DMS79 treated with DMSO at 0.1 percent for 48 hours (cell line): ENCODE measurements at places on chromosomes 6 and 20.

DNA sequence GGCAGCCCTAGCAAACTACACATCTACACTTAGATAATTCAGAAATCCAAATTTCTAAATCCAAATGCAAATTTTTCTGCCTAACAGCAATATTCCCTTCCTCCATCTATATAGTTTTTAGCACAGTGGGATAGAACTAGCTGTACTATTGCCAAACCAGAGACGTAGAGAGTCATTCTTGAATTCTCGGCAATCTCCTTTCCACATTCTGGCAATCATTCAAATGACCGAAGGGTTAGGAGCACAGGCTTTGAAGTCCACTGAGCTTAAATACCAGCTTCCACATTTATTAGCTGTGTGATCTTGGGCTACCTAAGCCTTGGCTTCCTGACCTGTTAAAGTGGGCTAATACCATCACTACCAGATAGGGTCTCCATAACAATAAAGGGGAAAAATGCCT is 3.1 kb upstream of the RPS12 start:
- no peak for DNase-seq

DNA sequence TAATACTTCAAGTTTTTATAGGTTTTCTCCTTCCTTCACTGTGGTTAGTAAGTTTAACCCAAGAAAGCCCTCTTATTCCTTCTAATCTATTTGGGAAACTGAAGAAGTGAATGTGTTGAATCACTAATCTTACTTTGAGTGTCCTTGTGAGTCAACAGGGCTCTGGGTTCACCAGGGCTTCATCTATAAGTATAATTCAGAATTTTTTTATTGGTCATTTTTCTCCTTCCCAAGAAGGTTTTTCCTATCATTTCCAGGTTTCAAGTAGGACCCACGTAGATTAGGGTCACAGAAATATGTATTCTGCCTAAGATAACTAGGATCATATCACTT is 191.1 kb downstream of the ATXN1 start:
- no peak for DNase-seq

GRCh38 chr20:17248224-17248623 is 21.4 kb downstream of the PCSK2 start:
- no peak for DNase-seq

DNA sequence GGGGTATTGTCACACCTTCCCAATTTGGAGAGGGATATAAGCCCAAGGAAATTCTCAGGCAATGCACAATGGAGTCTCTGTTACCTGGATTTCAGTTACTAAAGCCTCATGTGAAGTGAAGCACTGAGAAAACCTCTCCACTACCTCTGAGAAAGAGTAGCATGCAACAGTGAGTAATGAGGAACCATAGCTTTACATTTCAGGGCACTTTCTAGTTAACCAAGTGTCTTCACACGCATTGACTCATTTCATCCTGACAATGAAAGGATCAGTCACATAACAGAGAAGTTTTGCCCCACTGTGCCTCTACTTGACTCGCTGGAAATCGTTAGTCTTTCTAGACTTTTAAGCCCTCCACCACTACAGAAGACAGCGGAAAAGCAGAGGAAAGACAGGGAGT is 86.2 kb upstream of the ARID1B start:
- no peak for DNase-seq

GRCh38 chr20:17716331-17716730 is 16.6 kb downstream of the BANF2 start:
- DNase-seq: no peak

DNA sequence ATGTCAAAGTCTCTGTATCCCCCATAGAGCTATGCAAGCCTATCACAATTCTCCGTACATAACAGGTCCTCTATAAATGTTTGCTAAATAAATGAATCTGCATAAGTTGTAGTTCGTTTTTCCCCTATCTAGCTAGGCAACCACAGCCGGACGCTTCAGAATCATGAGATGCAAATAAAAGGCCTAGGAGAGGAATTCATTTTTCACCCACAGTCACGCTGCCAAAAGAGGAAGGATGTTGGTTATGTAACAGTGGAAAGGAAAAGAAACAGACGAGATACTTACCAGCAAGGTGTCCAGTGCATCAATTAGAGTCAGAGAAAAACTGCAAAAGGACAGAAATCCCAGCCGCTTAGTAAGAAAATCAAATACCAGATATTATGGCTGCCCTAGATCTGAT is 2.4 kb downstream of the EDEM2 start:
- no peak for DNase-seq

DNA sequence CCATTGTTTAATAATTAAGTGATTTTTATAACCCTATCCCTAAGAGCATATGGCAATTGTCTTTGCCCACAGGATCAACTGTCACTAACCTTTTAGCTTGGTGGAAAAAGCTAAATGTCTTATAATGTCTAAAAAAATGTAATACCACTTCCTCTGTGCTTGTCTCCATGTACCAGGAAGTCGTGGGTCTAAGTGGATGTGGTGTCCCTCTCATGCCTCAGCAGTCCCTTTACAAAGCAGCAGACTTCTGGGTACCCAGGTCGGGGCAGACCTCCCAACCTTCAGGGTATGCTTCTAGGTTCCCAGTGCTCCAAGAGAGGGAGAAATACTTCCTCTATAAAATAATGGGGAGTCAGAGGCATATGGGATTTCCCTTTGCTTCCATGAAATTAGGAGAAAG is 74.7 kb downstream of the ZHX3 start:
- no peak for DNase-seq

DNA sequence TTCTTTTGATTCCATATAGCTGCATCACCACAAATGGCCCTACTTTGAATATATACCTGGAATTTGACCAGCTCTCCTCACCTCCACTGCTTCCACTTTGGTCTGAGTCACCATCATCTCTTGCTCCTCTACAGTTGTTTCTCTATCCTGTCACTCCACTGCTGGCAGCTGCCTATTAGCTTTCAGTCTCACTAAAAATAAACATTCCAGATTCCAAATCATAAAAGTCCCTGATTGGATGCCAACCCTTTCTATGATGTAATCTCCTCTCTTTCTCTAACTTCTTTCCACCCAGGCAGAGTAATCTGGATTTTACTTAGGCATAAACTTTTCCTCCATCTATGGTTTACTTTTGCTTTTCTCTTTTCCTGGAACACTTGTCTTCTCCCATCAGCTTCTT is 49.1 kb downstream of the RFPL4B start:
- DNase-seq: no peak

DNA sequence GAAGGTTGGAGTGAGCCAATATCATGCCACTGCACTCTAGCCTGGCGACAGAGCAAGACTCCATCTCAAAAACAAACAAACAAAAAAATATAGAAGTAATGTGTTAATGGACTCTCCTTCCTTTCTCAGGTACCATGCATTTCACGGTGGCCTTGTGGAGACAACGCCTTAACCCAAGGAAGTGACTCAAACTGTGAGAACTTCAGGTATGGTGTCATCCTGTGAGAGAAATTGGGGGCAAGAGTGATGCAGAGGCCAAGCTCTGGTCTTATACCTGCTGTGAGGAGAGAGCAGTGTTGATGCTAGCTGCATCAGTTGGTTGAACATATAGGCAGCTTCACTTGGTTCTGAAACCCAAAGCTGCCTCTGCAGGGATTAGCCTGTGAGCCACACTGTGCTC is 6.2 kb downstream of the ITCH start:
- DNase-seq: no peak

- DNase-seq: no peak
Measured at GRCh38 chr20:41081276-41081814, 52.7 kb downstream of the TOP1 start.

GRCh38 chr6:155162682-155163081 is 101.1 kb upstream of the CLDN20 start:
- no peak for DNase-seq

- DNase-seq: no peak
Measured at GRCh38 chr20:36856195-36856594, 19.7 kb upstream of the TLDC2 start.

GRCh38 chr6:124968401-124968800 is 6.2 kb downstream of the RNF217 start:
- no peak for DNase-seq

- peak; percentile 35 for DNase-seq
Measured at GRCh38 chr20:10505827-10506226, 70.7 kb downstream of the SLX4IP start.

DNA sequence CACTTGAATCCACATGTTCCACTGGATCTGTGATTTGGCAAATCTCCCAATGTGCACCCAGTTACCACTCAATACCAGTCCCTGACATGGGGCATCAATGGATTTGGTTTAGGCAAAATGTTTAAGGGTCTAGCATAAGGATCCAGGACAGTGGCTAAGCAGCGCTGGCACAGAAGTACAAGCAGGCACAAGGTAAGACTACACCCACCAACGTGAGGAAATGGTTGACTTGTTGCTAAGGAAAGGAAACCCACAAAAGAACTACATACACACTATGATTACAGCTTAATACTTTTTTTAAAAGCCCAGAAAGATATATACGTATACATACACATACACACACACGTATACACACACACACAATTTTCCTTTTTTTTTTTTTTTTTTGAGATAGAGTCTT is 79.0 kb downstream of the DNAAF9 start:
- DNase-seq: no peak

DNA sequence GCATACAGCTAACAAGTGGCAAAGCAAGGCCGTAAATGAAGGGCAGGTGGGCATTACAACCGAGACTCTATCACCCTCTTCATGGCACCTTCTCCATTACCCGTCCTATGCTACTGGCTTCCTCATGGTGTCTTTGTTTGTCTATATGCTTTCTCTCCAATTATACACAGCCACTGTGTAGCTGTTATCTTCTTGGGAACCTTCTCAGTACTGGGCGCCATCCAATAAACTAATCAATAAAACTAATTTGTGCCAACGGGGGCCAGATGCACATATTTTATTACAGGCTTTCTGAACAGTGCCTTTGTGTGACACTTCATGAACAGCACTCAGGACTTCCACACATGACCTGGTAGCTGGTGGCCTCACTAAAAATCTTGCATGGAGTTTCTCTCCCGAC is 149.8 kb upstream of the PCSK2 start:
- DNase-seq: no peak

DNA sequence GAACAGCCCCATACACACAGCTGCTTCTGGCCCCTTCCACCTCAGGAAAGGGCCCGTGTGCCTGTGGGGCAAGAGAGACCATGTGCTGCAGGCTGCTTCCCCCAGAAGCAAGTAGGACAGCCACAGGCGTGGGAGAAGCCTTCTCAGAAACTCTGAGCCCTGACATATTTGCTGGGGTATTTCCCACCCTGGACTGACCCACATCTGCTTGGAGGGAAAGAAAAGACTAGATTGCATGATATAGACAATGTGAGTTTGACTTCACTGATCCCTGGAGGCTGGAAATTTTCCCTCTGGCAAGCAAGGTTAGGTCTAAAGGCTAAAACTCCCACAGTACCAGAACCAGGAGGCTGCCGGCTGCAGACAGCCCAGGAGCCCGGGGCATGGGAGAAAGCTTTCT is 213.3 kb upstream of the SSTR4 start:
- DNase-seq: no peak

DNA sequence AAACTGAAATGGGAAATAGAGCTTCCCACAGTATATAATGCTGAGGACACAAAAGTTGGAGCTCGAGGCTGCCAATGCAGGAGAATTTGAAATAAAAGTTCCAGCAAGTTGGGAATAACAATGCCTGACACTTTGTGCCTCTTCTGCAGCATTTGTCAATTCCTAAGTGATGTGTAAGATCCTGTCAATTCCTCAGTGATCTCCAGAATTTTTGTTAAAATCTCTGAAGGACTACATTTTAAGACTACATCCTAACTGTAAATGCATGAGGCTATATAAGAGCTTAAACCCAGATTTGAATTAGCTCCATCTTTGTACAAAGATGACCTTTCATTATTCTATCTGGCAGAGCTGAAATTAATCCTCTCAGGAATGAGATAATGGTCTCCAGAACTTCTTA is 208.2 kb downstream of the COL12A1 start:
- DNase-seq: no peak

GRCh38 chr20:37886851-37887297 is 16.1 kb upstream of the VSTM2L start:
- no peak for DNase-seq

GRCh38 chr20:53782612-53783246 is 189.1 kb upstream of the ZNF217 start:
- no peak for DNase-seq

- no peak for DNase-seq
Measured at GRCh38 chr6:119147101-119148053, 68.9 kb upstream of the FAM184A start.

DNA sequence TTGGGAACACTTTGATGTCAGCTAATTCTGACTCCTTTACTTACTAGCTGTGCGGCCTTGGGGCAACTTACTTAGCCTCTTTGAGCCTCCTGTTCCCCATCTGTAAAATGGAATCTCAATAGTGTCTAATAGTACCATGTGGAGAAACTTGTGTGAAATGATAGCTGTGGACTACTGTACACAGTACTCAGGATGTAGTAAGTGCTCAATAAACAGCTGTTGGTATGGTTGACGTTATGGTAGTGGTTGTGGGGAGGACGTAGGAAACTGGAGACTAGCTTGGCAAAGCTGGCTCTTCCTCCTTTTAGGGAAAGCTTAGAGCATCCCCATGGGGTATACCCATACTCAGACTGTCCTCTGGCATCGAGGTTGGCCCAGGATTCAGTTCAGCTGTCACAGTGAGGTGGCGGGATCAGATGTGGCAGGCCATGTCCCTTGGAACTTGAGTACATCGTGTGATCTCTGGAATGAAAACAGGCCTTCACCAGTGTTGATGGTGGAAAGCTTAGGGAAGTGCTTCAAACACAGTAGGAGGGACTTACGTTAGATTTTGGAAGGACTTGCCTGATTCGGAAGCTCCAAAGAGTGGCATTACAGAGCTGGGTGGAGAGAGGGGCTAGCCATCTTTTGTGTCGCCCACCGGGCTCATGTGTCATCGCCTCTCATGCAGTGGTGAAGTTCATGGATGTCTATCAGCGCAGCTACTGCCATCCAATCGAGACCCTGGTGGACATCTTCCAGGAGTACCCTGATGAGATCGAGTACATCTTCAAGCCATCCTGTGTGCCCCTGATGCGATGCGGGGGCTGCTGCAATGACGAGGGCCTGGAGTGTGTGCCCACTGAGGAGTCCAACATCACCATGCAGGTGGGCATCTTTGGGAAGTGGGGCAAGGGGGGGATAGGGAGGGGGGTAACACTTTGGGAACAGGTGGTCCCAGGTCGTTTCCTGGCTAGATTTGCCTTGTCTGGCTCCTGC is 7.1 kb downstream of the VEGFA start:
- no peak for DNase-seq

- no peak for DNase-seq
Measured at GRCh38 chr20:32945710-32946221, 58.5 kb downstream of the SUN5 start.

DNA sequence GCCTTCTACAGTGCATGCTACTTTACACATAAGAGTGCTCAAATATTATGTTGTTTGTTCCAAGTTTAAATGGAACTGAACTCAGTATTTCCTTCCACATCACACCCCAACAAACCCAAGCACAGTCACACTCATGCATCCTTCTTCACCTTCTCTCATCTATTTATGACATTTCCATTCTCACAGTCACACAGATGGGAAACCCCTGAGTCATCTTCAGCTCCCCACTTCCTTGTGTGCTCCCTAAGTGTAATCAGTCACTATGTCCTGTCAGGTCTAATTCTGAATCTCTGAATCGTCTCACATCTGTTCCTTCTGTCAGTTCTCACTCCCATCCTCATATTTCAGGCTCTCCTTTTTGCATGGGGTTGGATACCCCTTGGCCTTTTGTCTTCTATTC is 96.0 kb downstream of the RIMS1 start:
- no peak for DNase-seq
